ENCODE measurements at places on chromosomes 4 and X.

- DNase-seq = no peak
These were observed 147.4 kb downstream of the SMIM20 start for GRCh38 chr4:26061248-26061986.

DNA sequence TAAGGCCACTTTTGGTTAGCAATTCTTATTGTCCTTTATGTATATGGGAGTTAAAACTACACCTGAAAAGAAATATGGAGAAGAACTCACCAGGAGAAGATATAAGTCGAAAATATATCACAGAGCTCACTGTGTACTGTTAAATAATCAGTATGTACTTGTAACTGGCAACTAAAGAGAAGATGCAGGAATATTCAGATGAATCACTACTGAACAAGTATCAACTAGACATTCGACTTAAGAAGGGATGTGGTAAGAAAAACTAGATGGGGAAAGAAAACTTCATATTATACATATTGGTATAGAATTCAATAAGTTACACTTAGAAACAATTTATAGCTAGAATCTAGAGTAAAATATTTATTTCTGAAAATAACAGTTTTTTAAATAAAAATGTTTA lies 230.0 kb downstream of the CAMK2D start:
- no peak for DNase-seq

GRCh38 chr4:81164623-81165416 lies 50.2 kb downstream of the PRKG2 start:
- no peak for DNase-seq

DNA sequence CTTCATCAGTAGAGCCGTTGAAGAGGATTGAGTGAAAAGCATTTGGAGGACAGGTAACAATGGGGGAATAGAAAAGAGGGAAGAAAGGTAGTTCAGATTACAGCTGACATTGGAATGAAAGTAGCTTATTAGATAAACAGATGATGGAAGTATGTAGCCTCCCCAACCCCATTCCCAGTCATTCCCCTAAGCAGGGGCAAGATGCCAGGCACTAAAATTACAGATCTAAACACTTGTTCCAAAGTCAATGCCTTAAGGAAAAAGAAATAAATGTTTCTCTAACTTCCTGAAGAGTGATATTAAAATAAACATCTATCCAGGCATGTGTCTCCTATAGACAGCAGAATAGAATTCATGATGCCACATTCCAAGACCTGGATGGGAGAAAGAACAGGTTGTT lies 350.8 kb downstream of the PDGFC start:
- no peak for DNase-seq

DNA sequence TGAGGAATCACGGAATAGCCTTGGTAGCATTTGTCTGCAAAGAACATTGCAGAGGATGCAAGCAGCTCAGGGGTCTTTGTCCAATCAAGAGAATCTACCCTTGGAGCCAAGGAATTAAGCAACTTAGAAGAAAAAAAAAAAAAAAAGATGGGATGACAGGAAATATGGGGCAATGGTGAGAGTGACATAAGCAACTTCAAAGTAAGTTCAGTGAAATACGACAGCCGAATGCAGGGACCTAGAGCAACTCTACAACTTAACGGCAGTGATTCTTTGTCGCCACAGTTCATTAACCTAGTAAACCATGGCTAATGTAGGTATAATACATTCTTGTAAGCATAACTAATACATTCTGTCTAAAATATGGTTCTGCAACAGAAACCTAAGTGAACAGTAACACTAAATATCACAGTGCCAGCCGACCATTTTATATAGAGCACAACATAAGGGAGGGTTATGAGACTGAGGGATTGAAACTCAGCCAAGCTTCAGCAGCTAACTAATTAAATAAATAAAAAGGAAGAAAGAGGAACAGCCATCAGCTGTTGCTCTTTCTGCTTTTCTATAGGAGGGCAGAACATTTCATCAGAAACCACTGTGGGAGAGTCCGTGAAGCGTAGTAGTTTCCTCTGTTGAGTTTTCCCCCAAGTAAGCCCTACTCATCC lies 74.7 kb downstream of the PPARGC1A start:
- DNase-seq = no peak

DNA sequence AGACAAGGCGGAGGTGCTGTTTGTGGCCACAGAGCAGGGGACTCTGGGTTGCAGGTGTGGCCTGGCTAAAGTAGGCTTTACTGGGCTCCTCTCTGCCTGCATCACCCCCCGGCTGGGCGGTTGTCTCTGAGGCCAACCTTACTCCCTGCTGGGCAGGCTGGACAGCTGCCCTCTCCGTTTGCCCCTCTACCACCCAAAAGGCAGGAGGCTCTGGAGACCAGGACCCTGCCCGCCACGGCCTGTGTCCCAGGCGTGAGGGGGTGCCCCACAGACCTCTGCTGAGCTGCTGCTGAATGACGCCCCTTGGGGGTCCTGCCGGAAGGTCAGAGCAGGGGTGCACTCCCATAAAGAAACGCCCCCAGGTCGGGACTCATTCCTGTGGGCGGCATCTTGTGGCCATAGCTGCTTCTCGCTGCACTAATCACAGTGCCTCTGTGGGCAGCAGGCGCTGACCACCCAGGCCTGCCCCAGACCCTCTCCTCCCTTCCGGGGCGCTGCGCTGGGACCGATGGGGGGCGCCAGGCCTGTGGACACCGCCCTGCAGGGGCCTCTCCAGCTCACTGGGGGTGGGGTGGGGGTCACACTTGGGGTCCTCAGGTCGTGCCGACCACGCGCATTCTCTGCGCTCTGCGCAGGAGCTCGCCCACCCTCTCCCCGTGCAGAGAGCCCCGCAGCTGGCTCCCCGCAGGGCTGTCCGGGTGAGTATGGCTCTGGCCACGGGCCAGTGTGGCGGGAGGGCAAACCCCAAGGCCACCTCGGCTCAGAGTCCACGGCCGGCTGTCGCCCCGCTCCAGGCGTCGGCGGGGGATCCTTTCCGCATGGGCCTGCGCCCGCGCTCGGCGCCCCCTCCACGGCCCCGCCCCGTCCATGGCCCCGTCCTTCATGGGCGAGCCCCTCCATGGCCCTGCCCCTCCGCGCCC lies 920 bp downstream of the HTT-AS start:
- DNase-seq = no peak

DNA sequence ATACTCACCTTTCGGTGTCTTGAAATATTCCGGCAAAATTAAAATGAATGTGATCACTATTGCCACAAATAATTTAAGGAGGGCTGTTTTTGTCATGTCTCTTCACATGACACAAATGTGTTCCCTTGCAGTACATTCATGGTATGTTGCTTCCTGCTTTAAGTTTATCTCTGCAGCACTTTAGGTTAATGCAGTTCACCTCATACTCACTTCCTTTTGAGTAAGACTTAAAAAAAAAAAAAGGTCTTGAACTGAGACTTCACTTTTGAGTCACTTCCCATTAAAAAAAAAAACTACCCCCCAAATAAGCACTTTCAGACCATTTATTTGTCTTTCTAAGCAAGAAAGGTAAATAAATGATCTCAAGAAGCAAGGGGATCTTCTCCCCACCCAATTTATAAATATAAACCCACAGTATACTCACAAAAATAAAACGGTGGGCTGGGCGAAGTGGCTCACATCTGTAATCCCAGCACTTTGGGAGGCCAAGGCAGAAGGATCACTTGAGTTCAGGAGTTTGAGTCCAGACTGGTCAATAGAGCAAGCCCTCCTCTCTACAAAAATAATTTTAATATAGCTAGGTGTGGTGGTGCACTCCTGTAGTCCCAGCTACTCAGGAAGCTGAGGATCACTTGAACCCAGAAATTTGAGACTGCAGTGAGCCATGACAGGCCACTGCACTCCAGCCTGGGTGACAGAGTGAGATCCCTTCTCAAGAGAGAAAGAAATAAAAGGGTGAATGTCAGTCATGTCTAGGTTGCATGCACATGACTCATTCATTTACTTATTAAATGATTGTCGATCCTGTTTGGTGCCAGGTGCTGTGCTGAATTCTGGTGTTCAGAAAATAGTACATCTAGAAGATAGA lies at the start of gene TMEM156:
TMEM156 (minus strand) TSS at position 192 of the 868 bp plus-strand sequence; CDS start at position 96, 96 bp downstream.
- DNase-seq = peak; percentile 81

DNA sequence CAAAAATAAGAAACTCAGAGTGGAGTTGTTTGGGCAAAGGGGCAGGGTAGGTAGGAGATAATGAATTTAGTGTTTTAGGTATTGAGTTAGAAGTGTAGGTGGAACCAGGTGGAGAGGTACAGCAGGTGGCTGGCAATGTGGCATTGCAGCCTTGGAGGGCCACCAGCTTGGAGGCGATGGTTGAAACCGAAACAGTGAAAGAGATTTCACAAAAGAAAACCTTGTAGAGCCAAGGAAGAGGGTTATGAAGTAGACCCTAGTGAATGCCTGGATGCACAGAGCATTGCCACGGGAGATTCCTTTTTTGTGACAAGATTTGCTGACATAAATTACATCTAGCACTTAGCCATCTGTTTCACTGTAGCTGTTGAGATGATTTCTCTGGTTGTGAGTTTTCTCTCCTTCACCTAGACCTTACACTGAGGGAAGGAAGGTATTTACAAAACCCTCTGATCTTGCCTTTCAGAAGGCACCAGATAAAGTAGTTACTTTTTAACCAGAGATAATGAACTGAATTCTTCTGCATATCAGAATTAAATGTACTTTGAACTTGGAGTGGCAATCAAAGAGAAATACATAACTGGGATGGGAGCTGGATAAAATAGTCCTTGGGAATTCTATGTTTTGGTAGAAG lies 104.1 kb upstream of the CASK start:
- no peak for DNase-seq

DNA sequence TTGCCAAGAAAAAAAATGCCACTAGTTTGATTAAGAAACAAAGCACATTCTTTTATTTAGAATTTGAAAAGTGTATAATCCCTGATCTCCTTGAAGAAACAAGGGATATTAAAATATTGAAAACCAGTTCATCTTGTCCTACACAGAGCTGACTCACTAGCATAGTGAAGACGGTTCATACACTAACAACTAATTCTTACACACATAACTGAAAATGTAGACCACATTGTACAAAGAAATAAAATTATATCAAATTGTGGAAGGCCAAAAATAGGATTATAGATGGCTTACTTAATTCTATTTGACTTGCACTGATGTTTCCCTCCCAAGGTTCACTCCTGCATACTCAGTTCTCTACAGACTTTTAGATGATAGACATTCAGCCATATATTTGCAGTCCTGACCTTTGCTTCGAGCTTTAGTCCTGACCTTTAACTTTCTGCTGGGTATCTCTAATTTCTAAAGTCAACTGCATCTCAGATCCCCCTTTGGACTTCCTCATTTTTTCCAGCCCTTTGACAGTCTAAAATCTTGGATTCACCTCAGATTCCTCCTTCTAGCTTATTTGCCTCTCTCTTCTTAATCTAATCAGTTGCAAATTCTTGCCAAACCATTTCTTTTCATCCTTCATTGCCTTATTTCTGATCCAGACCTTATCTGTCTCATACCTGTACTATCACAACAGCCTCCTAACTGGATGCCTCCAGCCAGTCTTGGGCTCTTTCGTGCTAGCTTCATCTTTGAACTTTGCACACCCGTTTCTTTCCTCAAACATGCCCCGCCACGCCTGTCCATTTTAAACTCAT lies 4.5 kb upstream of the WWC2 start:
- DNase-seq = no peak

DNA sequence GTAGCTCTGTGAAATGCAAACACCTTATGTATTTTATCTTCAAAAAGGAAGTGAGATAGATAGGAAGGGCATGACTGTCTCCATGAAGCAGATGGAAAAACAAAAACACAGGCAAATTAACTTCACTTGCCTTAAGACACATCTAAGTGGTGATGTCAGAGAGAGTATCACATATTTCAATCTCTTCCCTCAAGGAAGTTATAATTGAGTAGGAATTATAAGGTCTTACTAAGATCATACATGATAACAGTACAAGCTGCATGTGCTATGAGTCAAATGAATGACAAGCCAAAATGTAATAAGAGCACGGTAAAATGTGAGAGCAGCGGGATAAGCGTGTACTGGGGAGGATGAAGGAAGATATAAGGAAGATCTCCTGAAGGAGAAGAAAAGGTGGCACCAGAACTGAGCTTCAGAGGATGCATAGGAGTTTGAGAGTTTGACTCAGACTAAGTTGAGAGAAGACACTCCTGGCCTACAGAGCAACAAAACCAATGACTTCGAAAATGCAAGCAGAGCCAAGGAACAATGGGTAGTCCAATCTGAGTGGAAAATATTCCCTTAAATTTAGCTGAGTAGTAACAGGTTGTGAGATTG lies 43.3 kb upstream of the GALNT7 start:
- no peak for DNase-seq

DNA sequence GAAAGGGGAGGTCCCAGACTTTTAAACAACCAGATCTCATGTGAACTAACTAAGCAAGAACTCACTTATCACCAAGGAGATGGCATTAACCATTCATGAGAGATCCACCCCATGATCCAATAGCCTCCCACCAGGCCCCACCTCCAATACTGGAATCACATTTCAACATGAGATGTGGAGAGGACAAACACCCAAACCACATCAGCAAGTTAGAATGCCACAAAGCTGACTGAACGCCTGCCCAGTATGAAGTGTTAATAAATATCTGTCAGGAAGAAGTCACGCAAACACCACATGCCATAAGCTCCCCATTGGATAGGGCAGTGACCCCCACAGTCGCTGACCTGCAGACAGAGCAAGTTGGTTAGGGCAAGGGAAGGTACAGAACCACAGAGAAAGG lies 14.3 kb downstream of the SLC10A6 start:
- DNase-seq = no peak

- DNase-seq = no peak
These were observed 85.0 kb upstream of the TBC1D9 start for GRCh38 chr4:140841186-140841585.

- no peak for DNase-seq
These were observed 1071.8 kb downstream of the FAT4 start for GRCh38 chr4:126386512-126386911.

DNA sequence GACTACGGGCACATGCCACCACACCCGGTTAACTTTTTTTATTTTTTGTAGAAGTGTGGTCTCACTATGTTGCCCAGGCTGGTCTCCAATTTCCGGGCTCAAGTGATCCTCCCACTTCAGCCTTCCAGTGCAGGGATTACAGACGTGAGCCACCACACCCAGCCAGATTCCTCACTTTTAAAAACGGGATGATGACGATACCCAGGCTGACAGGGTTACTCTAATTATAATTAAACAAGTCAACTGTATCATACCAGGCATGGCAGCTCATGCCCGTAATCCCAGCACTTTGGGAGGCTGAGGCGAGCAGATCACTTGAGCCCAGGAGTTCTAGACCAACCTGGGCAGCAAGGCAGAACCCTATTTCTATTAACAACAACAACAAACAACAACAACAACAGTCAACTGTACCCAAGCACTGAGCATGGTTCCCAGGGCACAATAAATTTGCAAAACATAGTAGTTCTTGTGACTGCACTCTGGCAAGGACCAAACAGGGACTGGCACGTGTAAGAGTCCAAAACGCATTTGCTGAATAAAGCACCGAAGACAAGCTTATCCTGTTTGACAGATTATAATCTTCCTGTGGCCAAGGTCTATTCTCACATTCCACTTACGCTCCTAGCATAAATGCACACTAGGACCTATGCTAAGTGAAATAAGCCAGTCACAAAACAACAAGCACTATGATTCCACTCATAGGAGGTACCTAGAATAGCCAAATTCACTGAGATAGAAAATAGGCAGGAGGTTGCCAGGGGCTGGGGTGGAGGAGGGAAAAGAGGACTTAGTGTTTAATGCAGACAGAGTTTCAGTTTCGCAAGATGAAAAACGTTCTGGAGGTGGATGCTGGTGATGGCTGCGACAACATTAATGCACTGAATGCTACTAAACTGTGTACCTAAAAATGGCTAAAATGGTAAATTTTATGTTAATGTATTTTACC lies 77.5 kb downstream of the IRF2 start:
- DNase-seq = no peak
